ENCODE measurements at places on chromosomes 12 and 14.

- peak; percentile 80 for DNase-seq
Observed at GRCh38 chr14:24095271-24096068, 1.4 kb downstream of the PCK2 start.

GRCh38 chr14:89013098-89013504, 188.7 kb downstream of the TTC8 start:
- DNase-seq: peak; percentile 84

GRCh38 chr12:92068459-92068858, 77.2 kb downstream of the BTG1 start:
- no peak for DNase-seq

GRCh38 chr14:52987042-52987441, 36.2 kb upstream of the FERMT2 start:
- DNase-seq: no peak

DNA sequence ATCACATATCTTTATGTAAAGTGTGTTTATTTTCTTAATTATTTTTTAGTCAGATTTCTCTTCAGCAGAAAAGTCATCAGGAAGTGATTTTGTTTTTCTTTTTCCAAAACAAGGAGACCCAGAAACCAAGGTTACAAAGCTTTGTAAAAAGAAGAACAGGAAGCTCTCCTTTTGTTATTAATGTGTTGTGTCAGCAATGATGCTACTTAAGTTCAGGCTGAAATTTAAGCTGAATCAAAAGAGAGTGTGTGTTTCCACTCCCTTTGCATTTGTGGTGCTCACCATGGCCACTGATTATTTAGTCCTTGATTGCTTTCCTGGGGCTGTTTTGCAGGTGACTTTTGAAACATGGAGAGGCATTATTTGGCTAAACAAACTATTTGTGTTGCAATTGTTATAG, 155.3 kb upstream of the ATP2B1 start:
- peak; percentile 61 for DNase-seq

- DNase-seq: no peak
Observed at GRCh38 chr14:25086821-25087396, 37.0 kb upstream of the STXBP6 start.

DNA sequence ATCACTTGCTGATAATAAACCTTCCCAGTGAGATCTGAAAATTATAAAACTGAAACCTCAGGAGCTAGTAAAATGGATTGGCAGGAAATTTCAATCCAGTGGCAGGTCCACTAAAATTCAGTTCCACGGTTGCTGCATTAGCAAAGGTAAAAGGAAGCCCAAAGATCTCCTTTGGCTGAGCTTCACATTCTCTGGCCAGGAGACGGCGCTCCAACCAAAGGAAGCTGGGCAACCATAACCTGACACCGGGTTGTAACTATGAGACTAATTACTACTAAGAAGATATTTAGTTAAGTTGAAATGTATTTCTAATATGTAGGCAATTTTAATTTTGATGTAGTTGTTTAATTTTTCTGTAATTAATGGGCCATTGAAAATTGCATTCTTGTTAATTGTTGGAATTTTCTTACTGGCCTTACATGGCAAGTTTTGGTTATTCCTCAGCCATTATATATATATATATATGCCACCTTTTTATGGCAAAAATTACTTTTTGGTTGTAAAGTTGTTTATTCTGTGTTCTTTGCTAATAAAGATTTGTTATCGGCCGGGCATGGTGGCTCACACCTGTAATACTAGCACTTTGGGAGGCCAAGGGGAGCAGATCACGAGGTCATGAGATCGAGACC, 17.0 kb downstream of the OR8S1 start:
- DNase-seq: peak; percentile 75

GRCh38 chr12:118391836-118392235, 15.5 kb downstream of the SUDS3 start:
- DNase-seq: no peak

DNA sequence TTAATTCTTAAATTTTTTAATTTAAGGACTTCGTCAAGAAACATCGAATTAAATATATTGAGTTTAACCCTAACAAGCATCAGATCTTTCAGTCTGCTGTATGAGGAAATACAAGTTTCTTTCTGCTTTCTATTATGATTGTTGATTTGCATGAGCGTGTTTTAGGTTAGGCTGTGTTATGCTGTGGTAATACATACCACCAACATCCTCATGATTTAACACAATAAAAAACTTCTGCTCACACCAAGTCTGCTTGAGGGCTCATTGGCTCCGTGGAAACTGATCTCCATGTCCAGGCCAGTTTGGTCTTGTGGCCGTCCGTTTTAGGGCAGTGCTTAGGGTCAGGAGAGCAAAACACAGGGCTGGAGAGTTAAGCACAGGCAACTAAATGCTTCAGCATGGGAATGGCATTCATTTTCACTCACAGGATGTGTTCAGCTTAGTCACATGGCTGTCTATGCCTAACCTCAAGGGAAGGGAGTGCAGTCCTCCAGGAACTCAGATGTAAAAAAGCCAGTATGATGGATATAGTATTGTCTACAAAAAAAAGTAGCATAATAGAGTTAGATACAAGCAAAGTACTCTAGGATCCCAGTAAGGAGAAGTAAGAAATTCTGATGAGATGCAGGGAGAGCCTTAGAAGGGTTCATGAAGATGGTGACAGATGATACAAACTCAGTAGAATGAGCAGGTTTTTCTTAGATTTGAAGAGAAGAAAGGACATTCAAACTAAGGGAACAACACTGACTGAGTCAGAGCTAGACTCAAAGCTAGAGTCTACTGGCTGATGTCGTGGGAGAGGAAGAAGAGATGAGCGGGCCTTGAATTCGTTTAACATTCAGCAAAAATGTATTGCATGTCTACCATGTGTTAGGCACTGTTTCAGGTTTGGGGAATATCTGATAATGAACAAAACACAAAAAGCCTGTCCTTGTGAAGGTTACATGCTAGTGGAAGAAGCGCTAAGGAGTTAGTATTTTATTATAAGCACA, 16.3 kb downstream of the MARK3 start:
- peak; percentile 23 for DNase-seq

DNA sequence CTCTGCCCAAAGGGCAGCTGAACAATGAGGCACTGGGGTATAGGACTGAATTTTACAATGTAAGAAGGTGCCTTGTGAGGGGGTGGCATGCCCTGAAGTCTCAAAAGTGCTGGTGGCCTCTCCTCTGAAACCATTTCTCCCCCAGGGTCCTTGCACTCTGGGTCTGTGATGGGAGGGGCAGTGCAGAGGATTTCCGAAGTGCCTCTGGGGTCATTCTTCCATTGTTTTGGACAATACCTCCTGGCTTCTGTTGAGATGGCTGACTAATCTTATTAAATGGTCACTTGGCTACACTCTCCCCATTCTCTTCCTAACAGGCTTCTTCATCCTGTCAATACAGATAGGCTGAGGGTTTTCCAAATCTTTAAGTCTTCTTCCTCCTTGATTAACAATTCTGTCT, 59.3 kb downstream of the UNC79 start:
- no peak for DNase-seq

GRCh38 chr14:64391113-64391725, 3.1 kb downstream of the MTHFD1 start:
- peak; percentile 98 for DNase-seq

DNA sequence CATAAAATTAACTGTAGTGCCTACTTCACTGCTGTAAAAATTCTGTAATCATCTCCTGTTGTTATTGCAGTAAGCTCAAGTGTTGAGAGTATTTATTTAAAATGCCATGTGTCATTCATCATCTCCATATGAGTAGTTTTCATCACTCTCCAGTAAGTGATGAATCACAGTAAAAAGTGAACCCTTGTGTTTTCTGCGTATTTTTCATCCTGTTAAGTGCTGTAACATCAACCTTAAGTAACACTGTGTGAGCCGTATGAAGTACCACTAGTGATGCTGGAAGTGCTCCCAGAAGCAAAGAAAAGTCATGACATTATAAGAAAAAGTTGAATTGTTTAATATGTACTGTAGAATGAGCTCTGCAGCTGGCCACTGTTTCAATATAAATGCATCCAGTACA, 55.4 kb downstream of the SLCO1B3 start:
- DNase-seq: no peak

- no peak for DNase-seq
Observed at GRCh38 chr14:25274529-25274928, 224.6 kb upstream of the STXBP6 start.

DNA sequence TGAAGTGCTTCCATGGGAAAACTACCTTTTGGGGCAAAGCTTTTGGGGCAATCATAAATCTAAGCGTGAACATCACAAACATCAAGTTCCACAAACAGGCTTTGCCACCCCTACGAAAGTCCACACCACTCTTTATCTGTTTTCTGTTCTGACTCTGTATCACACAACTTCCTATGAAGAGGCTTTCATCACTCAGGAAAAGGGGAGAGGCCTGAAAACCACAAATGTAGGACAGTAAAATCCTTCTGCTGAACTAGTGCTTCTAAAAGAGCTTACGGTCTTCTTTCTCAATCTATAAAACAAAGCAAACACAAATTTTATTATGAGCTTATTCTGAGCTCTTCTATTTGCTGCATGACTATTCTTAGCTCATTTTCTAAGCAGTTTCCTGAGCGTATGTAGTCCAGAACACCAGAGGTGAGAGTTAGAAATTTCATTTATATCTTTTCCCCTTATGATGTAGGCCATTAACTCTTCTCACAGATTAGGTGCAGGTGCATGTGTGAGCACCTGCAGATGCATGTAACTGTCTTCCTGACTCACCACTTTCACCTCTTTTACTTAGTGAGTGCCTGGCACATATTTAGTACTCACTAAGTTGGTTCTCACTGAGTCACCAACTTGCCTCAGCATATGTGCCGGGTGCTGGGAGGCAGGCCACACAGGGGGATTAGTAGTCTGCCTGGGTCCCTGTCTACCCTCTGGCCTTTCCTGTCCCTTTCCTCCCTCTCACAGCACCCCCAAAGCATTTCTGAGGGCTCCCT, 32.9 kb upstream of the SYCP3 start:
- DNase-seq: no peak

GRCh38 chr12:79857675-79858074, 77.2 kb downstream of the PPP1R12A start:
- no peak for DNase-seq

DNA sequence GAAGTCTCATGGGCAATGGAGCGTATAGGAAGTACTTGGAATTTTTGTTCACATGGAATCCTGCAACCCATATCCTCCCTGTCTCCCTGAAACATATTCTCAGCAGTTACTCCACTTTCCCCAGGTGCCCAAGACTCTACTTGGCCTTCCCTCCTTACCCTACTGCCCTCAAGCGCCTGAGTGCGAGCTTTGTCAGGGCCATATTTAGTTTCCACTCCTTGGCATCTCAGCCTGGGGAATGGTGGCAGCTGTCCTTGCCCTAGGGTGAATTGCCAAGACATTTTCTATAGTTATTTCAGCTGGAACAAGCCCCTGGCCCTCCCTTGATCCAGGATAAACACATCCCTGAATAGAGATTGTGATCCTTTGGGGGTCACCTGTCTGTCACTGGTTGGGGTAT, 569.3 kb upstream of the LRFN5 start:
- DNase-seq: no peak

GRCh38 chr14:100730581-100730980, 3.9 kb downstream of the DLK1 start:
- DNase-seq: no peak

GRCh38 chr14:33964599-33965317, 13.9 kb upstream of the EGLN3 start:
- no peak for DNase-seq

DNA sequence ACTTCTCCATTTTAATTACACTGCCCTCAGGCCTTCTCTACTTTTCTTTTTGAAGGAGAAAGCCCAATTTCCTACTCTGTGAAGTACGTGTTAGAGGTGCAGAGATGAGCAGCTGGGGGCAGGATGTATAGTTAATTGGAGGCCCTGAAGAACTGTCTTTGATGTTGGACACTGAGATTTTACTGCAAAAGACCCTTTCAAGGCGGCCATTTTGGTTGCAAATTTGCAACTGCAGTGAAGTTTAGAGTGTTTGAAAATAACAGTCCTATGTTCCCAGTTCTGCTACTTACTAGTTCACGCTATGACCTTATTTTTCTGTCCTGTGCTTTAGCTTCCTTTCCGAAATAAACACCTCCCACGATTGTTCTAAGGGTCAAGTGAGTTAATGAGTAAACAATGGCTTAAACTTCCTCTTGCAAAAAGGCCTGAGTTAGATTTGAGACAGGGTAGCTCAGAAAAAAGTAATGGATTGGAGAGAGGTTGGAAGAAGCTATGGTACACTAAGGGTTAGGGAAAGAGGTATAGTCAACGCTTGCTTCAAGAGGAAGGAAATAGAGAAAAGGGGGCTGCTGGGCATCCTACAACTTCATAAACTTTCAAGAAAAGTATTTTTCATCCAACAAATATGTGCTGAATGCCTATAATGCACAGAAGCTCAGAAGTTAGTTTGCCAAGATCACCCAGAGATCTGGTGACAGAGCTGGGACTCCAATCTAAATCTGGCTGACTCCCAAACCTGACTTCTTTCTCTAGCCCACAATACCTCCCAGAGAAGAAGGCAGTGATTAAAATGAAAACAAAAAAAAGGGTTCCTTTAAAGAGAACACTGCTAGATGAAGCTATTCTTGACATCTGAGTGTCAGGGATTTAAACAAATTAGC, 26.4 kb upstream of the DICER1 start:
- DNase-seq: no peak

DNA sequence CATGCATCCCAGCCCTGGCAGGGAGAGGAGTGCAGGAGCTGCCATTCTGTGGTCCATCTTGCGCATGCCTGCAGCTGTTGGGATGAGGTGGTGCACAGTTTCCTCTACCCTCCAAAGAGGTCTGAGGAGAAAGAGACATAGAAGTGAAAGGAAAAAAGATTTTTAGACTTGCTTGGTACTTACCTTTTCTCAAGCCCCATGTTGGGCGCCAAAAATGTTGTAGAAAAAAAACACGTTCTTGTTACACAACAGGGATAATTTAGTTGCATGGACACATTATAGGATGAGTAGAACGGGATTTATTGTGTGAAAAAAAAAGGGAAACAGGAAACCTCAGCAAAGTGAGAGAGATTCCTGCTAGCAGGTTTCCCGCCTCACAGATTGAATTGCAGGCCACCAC, 244.4 kb upstream of the GARIN2 start:
- peak; percentile 73 for DNase-seq

- no peak for DNase-seq
Observed at GRCh38 chr12:124564971-124565491, 2.4 kb downstream of the NCOR2 start.

DNA sequence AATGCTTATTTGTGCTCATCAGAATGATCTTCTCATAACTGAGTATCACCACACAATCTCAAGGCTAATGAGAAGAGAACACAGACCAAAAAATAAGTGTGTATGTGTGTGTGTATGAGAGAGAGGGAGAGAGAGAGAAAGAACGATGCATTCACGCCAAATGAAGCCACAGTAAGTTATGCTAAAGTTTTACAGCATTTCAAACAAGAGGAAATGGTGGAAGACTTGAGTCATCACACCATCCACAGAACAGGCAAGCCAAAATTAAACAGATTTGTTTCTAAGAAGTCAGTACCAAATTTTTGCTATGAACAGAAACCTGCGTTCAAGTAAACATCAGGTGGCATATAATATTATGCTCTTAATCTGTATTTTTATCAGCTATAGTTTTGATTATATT, 141.2 kb downstream of the MED13L start:
- no peak for DNase-seq

All from GM23338 (cell line).